Effector memory CD4-positive, alpha-beta T cell (primary cell): ENCODE measurements at places on chromosomes 6 and 20.

GRCh38 chr20:49571553-49571835, 3.6 kb upstream of the PTGIS start:
- no peak for DNase-seq

- no peak for DNase-seq
These were observed 1.1 kb upstream of the ENTPD6 start for GRCh38 chr20:25194333-25194972.

GRCh38 chr20:2521369-2522305, 12.9 kb upstream of the ZNF343 start:
- peak; percentile 16 for DNase-seq

GRCh38 chr6:16947375-16948015, 154.4 kb upstream of the STMND1 start:
- DNase-seq: no peak

DNA sequence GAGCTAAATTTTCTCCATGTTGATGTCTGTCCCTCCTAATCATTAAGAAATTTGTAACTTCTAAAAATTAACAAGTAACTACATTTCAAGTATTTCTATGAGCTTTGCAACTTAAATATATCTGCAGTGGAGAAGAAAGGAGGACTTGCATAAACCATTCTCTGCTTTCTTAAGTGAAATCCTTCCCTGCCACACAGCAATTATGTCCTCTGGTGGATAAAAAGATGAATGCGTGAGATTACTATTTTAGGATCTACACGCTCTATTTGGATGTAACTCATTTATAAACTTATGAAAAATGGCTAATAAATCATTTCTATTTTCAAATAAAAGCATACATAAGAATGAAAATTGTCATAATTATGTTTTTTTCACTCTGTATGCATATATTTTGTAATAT, 338.0 kb upstream of the PTCHD4 start:
- DNase-seq: no peak

DNA sequence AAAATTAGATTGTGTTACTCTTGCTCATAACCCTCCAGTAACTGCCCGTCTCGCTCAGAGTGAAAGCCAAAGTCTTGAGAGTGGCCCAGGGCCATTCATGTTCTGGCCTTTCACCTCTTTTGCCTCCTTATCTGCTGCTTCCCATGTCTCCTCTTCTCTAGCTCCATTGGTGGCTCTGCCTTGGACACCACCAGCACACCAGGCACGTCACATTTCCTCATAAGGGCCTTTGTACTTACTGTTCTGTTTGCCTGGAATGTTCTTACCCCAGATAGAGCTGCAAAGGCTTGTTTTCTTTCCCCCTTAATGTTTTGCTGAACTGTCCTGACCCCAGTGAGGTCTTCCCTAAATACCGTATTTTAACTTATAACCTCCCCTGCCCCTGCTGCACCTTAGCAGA, 29.3 kb downstream of the MCM8 start:
- DNase-seq: no peak
